ENCODE measurements at places on chromosomes 16 and 17.

- peak; percentile 29 for DNase-seq
Observed at GRCh38 chr16:27428026-27428785, 26.2 kb downstream of the IL21R start.

GRCh38 chr17:187130-187529 is 5.7 kb upstream of the DOC2B start:
- DNase-seq: no peak

DNA sequence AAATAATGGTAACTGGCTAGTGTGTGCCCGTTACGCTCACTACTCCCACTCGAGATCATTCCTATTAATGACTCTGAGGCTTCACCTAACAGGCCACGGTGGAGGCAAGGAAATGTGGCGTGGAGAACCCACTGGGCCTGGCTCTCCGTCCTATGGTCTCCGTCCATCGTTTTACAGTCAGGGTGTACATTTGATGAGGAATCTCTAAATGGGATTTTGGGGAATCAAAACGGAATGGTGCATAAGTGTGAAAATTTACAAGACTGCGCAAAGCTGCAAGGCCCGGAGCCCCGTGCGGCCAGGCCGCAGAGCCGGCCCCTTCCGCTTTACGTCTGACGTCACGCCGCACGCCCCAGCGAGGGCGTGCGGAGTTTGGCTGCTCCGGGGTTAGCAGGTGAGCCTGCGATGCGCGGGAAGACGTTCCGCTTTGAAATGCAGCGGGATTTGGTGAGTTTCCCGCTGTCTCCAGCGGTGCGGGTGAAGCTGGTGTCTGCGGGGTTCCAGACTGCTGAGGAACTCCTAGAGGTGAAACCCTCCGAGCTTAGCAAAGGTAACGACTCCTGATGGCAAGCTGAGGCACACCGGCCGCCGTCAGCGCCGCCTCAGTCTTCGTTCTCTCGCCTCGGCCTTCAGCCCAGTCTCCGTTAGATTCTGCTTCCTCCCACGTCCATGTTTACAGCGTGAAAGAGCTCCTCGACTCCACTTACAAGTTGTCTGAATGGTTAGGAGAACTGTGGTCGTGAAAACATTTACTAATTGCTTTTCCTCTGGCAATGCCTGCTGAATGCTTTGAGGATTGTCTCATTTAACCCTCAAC is at the start of gene RAD51C:
Gene RAD51C, plus strand, starts transcription at position 364 of the 817 bp plus-strand sequence. Its CDS starts 42 bp downstream, at position 406.
- DNase-seq: peak; percentile 90

- no peak for DNase-seq
Observed at GRCh38 chr17:77442976-77443747, 302.4 kb downstream of the SEC14L1 start.

GRCh38 chr16:314351-314750 is 31.4 kb downstream of the PDIA2 start:
- no peak for DNase-seq

- DNase-seq: no peak
Observed at GRCh38 chr17:49090878-49091594, 41.5 kb upstream of the B4GALNT2 start.

DNA sequence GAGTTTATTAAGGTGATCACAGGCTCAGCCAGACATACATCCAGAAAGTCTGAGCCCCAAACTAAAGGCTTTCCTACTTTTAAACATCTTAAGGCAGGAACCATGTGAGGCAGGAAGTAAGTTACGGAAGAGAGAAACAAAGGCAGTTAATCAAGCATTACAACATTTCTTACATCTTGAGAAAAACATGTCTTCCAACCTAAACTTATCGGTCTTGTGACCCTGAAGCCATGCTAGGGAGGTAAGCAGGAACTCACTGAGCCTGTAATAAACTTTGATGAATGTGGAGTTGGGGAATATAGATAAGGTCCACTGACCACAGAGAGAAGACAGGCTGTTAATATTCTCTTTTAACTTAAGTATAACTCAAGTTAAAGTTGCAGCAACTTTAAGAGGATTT is 3.5 kb upstream of the ACSM3 start:
- DNase-seq: no peak

GRCh38 chr16:87145181-87146176 is 171.7 kb downstream of the C16orf95 start:
- DNase-seq: peak; percentile 57

DNA sequence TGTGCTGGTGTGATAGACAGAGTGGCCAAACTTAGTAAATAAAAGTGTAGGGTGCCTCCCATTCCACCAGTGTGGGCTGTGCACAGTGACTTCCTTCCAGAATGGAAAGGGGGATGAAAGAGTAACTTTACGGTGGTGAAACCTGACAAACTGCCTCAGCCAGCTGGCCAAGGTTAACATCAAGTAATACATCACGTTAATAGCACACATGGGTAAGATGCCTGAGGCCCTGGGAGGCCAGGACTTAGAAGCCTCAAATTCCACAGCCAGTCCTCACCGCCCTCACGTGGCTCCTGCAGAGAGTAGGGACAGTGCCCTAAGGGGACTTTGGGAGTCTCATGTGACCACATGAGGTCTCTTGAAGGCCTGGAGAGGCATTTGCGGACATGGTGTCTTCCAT is 14.1 kb downstream of the RMI2 start:
- DNase-seq: no peak

DNA sequence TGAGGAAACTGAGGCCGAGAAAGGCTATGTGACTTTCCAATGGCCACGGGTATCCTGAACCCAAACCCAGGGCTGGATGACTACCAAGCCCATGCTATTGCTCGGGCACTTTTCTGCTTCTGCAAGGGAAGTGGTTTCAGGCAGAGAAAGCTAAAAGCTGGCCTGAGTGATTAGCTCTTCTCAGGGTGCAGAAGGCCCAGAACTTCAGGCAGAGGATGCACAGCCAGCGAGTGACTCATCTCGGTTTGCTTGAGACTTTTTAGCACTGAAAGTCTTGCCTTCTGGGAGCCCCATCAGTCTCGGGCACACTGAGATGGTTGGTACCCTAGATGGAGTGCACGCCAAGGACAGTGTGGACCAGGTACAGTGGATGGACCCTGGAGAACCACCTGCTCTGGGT is 129.5 kb upstream of the SDK2 start:
- DNase-seq: no peak

- no peak for DNase-seq
Observed at GRCh38 chr16:84842516-84843148, 22.8 kb downstream of the CRISPLD2 start.

DNA sequence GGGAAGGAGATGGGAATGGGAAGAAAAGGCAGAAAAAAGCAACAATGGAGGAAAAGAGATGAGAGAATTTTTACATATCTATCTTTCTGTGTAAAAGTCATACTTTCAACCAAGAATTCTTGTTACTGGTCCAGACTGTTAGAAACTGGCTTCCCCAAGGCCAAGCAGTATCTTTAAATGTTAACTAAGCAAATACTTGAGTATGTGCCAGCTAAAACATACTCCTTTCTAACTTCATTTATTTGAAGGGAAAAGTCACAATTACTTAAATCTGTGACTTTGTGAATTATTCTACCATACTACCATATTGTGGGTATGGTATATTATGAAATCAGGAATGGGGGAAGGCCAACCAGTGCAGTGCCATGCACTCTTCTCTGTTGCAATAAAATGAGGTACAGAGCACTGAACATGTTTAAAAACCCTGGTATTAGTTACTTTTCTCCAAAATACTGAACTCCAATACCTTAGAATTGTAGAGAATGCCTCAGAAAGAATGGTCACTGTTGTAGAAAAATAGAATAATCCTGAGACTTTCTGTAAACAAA is 92.3 kb upstream of the C17orf78 start:
- no peak for DNase-seq

GRCh38 chr17:38729886-38730525 is at the start of gene CISD3:
Gene CISD3 (plus strand): TSS chr17:38730341. CDS start chr17:38730359, 18 bp downstream.
- DNase-seq: peak; percentile 91

GRCh38 chr16:71216714-71217113 is 13.8 kb downstream of the HYDIN start:
- DNase-seq: no peak

- peak; percentile 57 for DNase-seq
Observed at GRCh38 chr16:3188925-3189825, 1.2 kb downstream of the OR1F1 start.

GRCh38 chr16:1740234-1740633 is 31.1 kb downstream of the NME3 start:
- DNase-seq: no peak

DNA sequence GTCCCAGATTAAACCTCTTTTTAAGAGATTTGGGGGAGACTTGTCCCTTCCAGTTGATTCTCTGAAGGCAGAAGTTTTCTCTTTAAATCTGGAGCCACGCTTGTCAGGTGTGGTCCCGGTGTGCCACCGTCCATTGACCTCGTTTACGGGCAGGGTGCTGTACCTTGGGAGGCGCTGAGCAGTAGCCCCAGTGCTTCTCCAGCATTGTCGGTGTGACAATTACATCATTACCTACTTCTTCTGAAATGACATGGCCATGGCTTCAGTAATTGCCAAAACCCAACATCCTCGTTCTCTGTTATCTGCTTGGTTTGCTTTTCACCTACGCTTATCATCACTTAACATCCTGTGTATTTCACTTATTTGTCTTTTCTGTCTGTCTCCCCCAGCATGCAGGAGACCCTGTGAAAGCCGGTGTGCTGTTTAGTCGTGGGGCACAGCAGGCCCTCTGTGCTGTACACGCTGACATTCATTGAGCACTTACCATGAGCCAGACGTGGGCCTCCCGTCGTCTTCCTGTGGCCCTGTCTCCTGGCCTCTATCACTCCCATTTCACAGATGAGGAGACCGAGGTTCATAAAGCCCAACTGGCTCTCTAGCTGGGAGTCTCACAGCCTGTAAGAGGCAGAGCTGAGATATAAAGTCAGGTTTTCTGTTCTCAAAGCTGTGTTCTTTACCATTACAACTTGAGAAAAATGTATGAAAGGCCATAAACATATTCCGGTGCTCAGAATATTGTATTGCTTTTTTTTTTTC is 143.9 kb downstream of the CMIP start:
- DNase-seq: no peak

DNA sequence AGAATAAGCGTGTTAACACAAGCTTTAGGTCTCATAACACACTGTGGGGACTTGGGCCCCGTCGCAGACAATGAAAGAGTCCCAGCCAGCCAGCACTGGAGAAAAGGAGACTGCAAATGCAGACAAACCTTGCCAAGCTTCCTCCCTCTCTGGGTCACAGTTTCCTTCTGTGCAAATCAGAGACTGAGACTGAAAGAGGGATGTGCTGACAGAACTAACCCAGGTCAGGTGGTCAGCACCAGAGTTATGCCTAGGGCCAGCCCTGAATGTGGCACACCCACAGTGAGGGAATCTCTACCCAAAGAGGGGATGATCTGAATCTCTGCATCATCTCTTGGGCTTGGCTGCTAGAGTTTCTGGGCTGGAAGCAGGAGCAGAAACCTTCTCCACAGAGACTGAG is 282.3 kb upstream of the CCL2 start:
- DNase-seq: no peak

DNA sequence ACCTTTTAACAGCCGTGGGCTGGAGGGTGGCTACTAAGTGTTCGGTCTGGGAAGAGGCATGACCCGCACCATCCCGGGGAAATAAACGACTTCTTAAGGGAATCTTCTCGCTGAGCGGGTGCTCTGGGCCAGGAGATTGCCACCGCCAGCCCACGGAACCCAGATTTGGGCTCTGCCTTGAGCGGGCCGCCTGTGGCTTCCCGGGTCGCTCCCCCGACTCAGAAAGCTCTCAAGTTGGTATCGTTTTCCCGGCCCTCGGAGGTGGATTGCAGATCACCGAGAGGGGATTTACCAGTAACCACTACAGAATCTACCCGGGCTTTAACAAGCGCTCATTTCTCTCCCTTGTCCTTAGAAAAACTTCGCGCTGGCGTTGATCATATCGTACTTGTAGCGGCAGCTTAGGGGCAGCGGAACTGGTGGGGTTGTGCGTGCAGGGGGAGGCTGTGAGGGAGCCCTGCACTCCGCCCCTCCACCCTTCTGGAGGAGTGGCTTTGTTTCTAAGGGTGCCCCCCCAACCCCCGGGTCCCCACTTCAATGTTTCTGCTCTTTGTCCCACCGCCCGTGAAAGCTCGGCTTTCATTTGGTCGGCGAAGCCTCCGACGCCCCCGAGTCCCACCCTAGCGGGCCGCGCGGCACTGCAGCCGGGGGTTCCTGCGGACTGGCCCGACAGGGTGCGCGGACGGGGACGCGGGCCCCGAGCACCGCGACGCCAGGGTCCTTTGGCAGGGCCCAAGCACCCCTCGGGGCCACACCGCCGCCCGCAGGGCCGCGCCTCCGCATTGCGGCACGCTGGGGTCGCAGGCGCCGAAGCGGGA is 3.6 kb upstream of the CBX4 start:
- DNase-seq: peak; percentile 33

DNA sequence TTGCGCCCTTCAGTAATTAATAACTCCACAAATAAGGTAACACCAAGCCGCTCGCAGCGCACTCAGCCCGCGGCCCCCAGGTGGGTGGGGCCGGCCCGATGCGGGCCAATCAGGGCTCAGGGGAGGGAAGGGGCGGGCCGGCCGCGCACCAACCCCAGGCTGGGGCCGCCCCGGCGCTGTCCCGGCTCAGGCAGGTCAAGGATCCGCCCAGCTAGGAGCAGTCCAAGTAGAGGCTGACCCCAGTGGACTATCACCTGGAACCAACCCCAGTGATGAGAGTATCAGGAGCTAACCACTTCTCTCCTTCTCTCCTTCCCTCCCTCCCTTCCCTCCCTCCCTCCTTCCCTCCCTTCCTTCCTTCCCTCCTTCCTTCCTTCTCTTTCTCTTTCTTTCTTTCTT is 110.8 kb downstream of the C16orf78 start:
- DNase-seq: peak; percentile 84

GRCh38 chr16:80517846-80518245 is 22.9 kb upstream of the DYNLRB2 start:
- no peak for DNase-seq

- no peak for DNase-seq
Observed at GRCh38 chr16:82671741-82672140, 45.0 kb downstream of the CDH13 start.

GRCh38 chr17:78738278-78738677 is 43.8 kb downstream of the CYTH1 start:
- no peak for DNase-seq

GRCh38 chr16:57593021-57593420 is 35.4 kb upstream of the ADGRG1 start:
- no peak for DNase-seq

- no peak for DNase-seq
Observed at GRCh38 chr16:48165961-48166578, 10.3 kb upstream of the ABCC12 start.

DNA sequence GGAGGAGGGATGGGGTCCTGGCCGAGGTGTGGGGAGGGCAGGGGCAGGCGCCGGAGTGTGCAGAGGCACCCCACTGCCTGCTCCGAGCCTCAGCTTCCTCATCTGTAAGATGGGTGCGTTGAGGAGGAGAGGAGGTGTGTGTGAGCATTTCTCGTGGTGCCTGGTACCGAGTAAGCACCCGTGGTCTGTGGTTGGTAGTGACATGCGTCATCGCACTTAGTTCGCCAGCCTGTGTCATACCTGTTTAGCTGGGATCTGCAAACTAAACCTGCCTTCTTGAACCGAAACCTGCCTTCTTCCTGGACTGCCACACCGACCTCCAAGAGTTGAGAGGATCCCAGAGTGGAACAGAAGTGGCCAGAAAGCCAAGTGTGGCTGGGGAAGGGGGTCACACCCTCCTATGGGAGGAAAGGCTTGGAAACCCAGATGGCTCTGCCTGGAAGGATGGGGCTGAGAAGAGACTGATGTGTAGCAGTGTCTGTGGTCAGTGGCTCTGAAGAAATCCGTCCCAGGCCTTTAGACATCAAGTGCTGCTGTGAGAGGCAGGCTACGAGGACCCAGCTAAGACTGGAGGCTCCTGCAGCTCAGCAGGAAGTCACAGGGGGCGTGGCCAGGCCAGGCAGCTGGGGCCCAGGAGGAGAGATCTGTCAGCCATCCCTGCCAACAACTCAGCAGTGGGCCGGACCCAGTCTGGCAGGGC is 162.6 kb upstream of the PLCG2 start:
- DNase-seq: peak; percentile 72
